ENCODE measurements at places on chromosomes 12 and 14. TPM values are rescaled to one million over a fixed set of nuclear protein-coding genes. Genes with fewer than 3 reads are reported as not detected.

Gene NUAK1
- total RNA-seq, result 35.6 TPM

Gene LHX5
- 1.8 TPM for total RNA-seq

Gene PGF
- total RNA-seq, result 2.9 TPM

Gene ESRRB
- 0.77 TPM for total RNA-seq

Gene LRRC10
- not detected for total RNA-seq

GRCh38 chr12:116532986-116533342 is 26.2 kb upstream of the MAP1LC3B2 start:
- no peak for DNase-seq

- DNase-seq, result no peak
Measured at GRCh38 chr12:12476857-12477531, 85.7 kb downstream of the DUSP16 start.

- no peak for DNase-seq
Measured at GRCh38 chr12:5948696-5949095, 3.6 kb upstream of the ANO2 start.

- DNase-seq, result no peak
Measured at GRCh38 chr14:34507459-34507858, 32.0 kb downstream of the EAPP start.

- DNase-seq, result no peak
Measured at GRCh38 chr12:59651229-59651920, 55.5 kb downstream of the SLC16A7 start.

DNA sequence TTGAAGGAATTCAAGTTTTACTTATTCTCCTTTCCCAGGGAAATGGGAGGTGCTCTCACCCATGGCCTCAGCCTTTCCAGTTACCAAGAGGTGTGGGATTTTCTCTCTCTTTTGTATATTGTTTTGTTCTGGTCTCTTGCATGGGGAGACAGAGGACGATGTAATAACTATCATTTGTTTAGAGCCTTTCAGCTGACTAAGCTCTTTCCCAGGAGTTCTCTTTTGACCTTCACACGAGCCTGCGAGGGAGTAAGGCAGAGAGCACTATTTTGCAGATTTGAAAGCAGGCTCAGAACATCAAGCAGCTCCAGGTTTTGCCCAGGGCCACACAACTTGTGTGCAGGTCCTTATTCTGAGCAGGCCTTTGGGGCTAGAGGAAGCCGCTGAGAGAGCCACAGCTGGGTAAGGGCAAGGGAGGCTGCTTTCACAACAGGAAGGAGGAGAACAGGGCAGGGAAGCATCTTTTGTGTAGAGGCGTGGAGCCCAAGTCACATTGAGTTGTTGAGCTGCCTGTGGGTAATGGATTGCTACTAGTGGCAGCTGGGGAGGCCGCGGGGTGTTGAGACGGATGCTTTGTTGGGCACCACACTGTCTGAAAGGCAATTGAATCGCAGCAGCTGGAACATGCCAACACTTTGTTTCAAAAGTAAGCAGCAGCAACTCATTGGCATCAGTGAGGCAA is 116.2 kb downstream of the PRMT8 start:
- no peak for DNase-seq

- no peak for DNase-seq
Measured at GRCh38 chr14:101027291-101027690, 123.8 kb upstream of the RTL1 start.

DNA sequence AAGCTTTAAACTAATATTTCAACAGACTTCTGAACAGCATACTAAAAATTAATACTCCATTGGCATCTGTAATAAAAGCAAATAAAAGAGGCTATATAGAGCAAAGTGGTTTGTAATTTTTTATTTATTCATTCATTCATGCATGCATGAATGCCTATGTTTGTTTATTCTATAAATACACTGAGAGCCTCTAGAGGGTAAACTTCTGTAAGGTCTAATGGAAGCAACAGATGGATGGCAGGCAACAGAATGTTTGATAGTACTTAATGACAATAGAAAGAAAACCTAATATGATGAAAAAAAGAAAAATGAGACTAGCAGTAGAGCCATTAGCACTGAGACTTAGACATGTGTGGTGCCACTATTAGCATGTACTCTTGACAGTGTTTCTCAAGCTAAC is 253.1 kb downstream of the CCDC91 start:
- no peak for DNase-seq

- no peak for DNase-seq
Measured at GRCh38 chr12:130764073-130764472, 48.0 kb upstream of the RIMBP2 start.

GRCh38 chr14:61812347-61813095 is 50.3 kb downstream of the SNAPC1 start:
- DNase-seq, result peak; percentile 31

DNA sequence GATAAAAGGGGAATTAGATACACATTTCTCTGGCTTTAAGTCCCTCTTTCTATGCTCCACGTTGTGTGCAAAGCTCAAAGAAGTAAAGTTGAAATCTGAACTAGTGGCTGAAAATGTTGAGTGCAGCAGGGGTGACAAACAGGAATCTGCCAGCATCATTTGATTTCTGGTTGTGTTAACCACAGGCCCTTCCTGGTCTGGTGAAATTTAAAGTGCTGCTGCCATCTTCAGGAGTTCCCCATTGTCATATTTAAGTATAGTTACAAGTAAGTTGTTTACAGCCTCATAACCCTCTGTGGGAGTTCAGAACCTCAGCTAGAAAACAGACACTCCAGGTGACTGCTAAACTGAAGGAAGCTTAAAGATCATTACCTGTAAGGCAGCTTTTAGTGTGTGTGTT is 90.9 kb upstream of the CCDC196 start:
- DNase-seq, result no peak

GRCh38 chr12:64646318-64646717 is 36.0 kb downstream of the RASSF3 start:
- no peak for DNase-seq

GRCh38 chr14:64786296-64787149 is 82.3 kb downstream of the PLEKHG3 start:
- DNase-seq, result no peak

DNA sequence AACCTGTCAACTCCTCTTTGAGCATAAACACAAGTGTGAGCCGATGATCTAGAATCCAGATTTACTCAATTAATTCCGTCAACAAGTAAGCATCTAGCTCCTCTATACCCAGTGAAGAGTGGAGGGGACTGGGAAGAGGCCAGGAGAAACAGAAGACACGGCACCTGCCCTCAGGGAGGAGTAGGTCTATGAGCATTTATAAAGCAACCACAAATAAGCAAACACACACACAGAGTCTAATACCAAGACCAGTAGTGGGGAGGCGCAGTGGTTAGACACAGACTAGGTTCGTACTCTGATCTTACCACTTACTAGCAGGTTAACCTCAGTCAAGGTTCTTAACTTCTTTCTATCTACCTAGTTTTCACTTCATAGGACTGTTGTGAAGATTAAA is 5.9 kb upstream of the FOXN3 start:
- no peak for DNase-seq

DNA sequence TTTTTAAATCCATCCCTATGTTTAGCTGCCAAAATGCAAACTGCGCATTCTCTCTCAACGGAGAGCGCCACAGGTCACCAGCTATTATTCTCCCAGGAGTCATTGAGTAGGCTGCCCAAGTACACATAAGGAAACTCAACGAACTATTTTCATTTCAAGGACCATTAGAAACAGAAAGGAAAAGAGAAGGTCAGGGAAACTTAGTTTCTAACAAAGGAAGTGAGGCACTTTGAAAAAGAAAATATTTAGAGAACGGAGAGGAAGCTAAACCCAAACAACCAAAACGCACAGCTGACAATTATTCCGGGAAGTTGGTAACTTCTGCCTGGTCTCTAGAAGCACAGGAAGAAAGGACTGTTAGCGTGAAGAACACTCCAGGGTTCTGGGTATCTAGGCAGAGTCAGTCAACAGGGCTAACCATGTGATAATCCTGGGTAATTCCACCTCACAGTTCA is 23.5 kb downstream of the GPHB5 start:
- no peak for DNase-seq

DNA sequence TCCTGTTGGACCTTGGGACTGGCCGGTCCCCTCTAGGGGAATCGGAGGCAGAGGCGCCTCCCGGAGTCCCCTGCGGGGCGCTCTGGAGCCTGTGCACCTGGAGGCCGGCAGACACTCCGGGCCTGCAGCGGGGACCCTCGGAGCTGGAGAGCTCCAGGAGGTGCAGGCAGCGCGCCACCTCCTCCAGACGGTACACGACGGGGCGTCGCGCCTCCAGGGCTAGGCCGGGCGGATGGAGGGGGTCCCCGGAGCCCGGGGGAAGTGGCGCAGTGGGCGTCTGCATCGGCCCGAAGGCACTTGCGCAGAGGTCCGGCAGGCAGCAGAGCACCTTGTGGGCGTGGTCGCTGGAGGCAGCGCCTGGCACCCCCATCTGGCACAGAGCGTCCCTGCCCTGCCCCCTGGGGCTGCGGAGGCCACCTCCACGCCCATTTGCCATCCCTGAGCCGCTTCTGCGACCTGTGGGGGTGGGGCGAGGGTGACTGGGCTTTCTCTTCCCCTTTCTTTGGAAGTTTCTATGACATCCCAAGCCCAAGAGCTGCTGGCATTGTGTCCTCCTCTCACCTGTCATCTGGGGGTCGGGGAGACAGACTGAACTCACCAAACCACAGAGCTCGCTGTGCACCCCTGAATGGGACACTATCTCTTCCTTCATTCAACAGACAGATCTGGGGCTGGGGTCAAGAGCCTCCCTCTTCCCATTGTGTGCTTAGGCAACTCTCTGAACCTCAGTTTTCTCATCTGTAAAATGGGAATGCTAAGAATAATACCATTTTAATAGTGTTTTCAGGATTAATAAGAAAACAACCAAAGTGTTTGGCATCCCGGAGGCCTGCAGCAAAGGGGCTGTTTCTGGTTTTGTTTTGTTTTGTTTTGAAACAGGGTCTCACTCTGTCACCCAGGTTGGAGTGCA is 37.5 kb upstream of the CORO1C start:
- peak; percentile 23 for DNase-seq

DNA sequence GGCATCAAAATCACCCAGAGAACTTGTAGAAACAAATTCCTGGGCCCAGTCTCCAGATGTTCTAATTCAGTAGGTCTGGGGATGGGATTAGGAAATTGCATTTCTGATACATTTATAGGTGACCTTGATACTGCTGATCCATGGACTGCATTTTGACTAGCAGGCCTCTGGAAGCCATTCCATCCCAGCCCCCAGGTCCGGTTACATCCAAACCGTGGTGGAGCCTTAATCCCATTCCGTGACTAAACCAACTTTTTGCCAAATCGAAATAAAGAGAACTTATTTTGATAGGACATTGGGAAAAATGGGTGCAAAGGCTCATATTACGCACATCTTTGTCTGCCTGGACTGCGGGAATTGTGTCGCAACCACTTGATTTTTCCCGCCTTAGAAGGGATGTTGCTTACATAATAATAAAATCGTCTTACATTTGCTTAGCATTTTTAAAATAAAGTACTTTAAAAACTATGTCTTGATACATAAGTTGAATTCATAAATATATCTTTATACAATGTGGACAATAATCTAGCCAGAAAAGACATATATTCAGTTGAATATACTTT is 5.8 kb upstream of the KCNA5 start:
- DNase-seq, result no peak

- DNase-seq, result no peak
Measured at GRCh38 chr12:107634530-107634929, 51.1 kb upstream of the PWP1 start.
